Activated CD8-positive, alpha-beta T cell treated with anti-CD3 and anti-CD28 coated beads, Interleukin-2, amount 10 ng/mL, durations not matched to agents 7 days and 5 days (primary cell): ENCODE measurements at places on chromosomes 1 and 21. TPM values are rescaled to one million over a fixed set of nuclear protein-coding genes. Genes with fewer than 3 reads are reported as not detected.

Gene SRSF10
- total RNA-seq, result 228 TPM

Gene KRTAP23-1
- total RNA-seq, result not detected

Gene SLC9C2
- not detected for total RNA-seq

Gene SUSD4
- 0.18 TPM for total RNA-seq

Gene CFHR2
- not detected for total RNA-seq
